Suppressor macrophage (primary cell): ENCODE measurements at places on chromosomes 6 and 20.

DNA sequence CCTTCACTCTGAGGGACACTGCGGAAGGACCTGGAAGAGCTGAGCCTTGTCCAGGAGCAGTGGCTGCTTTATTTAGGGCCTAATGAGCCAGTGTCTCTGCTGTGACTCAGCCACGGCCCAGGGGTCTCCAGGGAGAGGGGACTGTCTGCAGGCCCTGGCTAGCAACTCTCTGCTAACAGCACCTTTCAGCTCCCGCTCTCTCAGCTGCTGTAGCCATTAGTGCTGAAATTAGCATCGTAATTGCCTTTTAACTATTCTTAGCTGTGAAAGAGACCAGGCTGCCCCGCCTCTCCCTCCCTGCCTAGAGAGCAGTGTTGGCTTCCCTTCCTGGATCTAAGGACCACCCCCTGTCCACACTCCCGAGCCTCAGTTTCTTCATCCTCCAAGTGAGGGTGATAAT, 53.1 kb upstream of the SLC32A1 start:
- DNase-seq, result no peak

DNA sequence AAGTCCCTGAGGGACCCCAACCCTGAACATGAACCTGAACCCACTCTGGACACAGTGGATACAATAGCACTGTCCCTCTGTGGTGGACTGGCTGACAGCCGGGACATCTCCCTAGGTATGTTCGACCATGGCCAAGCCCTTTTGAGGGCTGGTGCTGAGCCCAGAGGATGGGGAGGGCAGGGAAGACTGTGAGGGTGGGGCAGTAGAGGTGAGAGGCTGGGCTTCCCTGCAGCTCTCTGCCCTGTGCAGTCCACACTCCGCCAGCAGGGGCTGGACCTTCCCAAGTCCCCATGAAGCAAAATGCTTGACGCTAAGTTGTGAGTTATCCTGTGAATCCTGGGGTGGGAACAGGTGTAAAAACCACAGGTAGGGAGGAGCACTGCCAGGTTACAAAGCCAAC, 11.5 kb downstream of the LPIN3 start:
- no peak for DNase-seq

GRCh38 chr6:150302520-150303176, 66.2 kb upstream of the IYD start:
- DNase-seq, result no peak

GRCh38 chr20:58019850-58020625, 208.4 kb downstream of the ANKRD60 start:
- DNase-seq, result no peak

DNA sequence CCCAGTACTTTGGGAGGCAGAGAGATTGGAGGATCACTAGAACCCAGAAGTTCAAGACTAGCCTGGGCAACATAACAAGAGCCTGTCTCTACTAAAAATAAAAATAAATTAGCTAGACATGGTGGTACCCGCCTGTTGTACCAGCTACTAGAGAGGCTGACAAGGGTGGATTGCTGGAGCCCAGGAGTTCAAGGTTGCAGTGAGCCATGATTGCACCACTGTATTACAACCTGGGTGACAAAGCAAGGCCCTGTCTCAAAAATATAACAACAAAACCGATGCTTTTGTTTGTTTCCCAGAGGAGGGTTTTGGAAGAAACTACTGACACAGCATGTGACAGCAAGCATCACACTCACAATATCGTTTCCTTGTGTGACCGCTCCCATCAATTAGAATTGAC, 119.6 kb downstream of the TSHZ2 start:
- no peak for DNase-seq

GRCh38 chr6:70985156-70985555, 28.3 kb upstream of the B3GAT2 start:
- DNase-seq, result peak; percentile 48

DNA sequence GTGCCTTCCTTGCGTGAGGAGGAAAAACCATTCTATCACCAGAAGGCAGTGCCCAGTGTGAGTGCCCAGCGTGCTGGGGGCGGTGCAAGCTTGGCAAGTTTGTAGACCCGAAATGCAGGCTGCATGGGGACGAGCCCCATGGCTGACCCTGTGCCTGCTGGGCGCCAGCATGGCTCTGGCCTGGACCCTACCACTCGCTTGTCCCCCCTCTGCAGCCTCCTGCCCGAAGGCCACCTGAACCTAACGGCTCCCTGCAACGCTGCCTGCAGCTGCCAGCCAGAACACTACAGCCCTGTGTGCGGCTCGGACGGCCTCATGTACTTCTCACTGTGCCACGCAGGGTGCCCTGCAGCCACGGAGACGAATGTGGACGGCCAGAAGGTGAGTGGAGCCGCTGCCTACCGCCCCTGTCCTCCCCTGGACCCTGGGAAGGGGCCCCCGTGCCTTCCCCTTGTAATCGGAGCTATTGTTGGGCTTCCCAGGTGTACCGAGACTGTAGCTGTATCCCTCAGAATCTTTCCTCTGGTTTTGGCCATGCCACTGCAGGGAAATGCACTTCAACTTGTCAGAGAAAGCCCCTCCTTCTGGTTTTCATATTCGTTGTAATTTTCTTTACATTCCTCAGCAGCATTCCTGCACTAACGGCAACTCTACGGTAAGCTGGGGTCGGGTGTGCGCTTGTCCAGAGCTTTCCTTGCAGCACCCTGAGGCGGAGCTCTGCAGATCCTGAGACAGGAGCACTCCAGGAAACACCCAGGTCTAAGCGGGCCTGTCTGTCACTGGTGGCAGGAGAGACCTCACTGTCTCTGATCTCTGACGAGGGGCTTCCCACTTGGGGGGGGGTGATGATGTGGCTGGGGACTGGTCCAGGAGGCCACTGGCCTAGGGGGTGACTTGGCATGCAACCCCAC, 25.5 kb downstream of the SLCO4A1 start:
- DNase-seq, result no peak

DNA sequence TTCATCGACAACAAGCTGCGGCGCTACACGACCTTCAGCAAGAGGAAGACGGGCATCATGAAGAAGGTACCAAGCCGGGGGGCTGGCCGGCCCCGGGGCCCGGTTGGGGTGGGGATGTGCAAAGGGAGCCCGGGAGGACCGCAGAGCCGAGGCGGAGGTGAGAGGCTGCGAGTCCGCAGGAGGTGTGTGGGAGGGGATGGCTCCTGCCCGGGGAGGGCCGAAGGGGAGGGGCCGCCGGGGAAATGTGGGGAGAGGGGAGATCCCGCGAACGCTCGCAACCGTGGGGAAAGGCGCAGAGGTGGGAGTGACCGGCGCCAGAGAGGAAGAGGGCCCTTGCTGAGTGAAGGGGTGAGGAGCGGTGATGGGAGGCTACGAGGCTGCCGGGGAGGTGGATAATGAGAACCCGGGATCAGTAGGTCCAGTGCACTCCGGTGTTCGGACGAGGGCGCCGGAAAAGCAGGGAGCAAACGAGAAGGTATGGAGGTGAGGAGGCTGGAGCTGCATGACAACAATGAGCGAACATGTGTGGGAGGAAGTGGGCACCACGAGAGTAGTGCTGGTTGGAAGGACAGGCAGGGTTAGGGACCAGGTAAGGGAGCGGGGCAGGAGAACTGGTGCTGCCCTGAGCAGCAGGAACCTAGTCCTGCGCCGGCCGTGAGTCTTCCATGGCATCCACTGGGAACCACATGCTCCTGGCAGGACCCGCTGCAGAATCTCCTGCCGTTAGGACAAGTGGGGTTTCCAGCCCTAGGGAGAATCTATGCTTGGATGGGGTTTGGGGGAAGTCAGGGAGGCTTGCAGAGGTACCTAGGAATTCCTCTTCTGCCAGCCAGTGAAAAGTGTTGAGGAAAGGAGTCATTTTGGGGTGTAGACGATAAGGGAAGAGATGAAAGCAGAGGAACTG, 1.3 kb downstream of the SRF start:
- DNase-seq, result peak; percentile 43

- DNase-seq, result no peak
Measured at GRCh38 chr6:124512431-124512830, 449.8 kb upstream of the RNF217 start.

DNA sequence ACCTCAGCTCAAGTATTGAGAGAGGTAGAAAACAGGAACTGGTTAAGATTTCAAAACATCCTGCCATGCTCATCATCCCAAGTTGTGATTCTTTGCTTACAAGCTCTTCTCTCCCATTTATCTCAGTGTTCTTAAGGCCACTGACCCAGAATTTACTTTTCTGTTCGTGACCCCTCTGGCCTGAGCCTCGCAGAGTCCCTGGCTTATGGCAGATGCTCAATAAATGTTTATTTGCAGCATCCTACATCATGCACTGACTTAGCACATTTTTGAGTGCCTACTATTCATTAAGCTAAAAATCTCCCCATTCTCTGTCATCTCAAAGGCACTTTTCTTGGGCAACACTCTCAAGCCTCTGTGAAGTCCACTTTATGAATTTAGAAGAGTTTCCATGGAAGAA, 33.4 kb upstream of the MC3R start:
- DNase-seq, result no peak

- no peak for DNase-seq
Measured at GRCh38 chr6:10355115-10355702, 59.7 kb downstream of the TFAP2A start.
